IMR-90 (cell line): ENCODE measurements at places on chromosomes 11 and 22.

DNA sequence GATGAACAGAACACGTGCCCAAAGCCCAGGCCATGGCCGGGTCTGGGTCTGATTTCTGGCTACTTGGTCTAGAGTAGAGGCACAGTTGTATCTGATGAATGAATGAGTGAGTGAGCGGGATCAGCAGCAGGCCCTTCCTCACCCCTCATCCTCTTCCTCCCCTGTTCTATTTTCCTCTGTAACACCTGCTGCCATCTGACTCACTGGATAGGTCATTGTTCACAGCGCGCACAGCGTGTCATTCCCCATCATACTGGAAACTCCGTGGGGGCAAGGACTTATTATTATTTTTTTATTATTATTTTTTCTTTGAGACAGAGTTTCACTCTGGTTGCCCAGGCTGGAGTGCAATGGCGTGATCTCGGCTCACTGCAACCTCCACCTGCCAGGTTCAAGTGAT, 13.9 kb downstream of the NCF4 start:
- no peak for DNase-seq

DNA sequence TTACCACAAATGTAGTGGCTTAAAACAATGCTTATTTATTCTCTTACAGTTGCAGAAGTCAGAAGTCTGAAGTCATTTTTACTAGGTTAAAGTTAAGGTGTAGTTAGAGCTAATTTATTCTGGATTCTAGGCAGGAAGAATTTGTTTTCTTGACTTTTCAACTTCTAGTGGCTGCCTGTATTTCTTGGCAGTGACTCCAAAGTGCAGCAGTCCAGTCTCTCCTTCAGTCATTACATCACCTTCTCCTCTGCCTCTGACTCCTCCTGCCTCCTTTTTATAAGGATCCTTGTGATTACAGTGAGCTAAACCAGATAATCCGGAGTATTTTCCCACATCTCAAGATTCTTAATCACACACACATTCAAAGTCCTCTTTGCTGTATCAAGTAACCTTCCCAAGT, 581.4 kb downstream of the KCNA4 start:
- peak; percentile 4 for DNase-seq

DNA sequence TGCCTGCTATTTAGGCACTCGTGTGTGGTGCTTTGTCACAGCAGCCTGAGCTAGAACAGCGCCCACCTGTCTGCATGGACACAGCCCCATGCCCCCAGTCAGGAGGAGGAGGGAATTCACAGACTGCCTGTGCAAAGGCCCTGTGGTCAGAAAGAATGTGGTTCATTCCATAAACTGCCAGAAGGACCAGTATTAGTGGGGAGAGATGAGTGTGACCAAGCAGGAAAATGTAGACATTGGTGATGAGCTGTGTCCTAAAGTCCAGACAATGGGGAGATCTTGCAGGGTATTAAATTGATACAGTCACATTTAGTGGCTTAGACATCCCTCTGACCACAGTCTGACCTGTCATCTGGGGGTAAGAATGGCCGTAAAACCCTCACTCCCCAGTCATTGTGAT, 83.7 kb upstream of the LINC01488 start:
- DNase-seq: no peak

DNA sequence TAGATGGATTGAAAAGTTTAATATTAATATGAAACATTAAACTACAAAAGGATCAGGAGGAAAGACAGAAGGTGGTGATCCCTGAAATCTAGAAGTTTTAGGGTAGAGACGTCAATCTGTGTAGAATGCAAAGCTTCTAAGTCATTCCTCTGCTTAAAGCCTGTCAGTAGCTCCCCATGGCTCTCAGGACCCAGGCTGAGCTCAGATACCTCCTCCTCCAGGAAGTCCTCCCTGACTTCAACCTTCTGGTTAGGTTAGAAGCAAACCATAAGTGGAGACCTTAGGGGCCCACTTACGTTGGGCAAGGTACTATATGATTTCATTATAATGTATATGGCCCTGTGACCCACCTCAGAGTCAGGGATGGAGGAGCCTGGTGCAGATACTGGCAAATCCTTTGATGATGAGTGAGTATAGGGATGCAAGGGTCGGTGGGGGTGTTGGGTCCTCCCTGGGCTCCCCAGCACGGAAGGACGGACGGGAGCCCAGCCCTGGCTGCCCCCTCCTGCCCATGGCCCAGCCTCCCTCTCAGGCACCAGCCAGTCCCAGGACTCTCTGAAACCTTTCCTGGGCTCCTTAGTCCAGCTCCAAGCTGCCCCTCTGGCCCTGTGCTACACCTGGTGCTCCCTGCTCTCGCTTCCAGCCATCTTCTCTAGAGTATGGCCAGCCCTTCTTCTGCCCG, 3.2 kb upstream of the PPP6R3 start:
- DNase-seq: no peak

DNA sequence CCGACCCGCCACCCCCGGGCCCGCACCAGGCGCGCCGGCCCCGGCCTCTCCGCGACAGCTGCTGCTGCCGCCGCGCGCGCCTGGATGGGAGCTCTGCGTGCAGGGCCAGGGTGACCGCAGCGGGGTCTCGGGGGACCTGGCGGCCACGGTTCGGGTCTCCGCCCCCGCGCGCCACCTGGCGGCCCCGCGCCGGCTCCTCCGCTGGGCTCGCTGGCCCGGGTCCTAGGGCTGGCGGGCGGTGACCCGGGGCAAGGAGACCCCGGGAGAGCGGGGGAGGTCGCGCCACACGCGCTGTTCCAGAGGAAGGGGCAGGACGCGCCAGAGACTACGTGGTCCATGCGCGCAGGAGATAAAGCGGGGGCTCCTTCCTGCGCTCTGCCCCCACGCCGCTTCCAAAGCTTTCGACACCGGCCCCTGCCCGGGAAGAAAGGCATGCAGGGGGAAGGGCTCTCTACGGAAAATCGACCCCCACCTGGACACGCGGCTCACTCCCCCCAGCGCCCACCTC, 562 bp downstream of the SHANK2 start:
- DNase-seq: no peak

DNA sequence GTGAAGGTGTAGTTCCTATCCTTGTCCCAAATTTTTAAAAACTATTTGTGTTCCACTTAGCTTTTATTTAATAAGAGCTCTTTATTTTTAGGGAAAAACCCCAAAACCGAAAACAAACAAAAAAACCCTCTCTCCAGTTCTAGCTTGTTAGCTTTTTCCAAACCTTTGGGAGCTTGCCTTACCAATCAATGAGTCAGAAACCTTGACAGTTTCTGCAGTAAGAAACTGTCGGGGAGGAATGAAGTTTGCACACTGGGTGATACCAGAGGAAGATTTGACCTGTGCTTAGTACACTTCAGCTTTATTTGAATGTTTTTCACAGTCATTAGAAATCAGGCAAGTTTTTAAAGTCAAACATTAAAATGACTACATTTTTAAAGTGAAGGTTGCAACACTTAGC, 105.0 kb downstream of the FAT3 start:
- peak; percentile 38 for DNase-seq

- no peak for DNase-seq
Observed at GRCh38 chr11:96893988-96894387, 504.2 kb downstream of the JRKL start.

DNA sequence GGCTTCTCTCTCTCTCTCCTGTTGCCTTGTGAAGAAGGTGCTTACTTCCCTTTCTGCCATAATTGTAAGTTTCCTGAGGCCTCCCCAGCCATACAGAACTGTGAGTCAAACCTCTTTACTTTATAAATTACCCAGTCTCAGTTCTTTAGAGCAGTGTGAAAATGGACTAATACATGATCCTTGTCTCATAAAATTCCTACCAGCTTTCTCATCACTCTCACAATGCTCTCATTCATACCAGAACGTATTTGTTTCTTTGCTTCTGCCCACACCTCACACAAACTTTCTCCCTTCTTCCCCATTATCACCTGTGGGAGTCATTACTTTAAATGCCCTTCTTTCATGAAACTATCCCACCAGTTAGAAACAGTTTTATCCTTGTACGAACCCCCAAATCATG, 62.7 kb upstream of the ARHGAP42 start:
- DNase-seq: peak; percentile 31

- DNase-seq: peak; percentile 24
Observed at GRCh38 chr11:72015511-72016061, 16.9 kb downstream of the IL18BP start.
